ENCODE measurements at places on chromosomes 3 and 15.

- no peak for DNase-seq
These were observed 11.5 kb upstream of the EHD4 start for GRCh38 chr15:41983621-41984571.

DNA sequence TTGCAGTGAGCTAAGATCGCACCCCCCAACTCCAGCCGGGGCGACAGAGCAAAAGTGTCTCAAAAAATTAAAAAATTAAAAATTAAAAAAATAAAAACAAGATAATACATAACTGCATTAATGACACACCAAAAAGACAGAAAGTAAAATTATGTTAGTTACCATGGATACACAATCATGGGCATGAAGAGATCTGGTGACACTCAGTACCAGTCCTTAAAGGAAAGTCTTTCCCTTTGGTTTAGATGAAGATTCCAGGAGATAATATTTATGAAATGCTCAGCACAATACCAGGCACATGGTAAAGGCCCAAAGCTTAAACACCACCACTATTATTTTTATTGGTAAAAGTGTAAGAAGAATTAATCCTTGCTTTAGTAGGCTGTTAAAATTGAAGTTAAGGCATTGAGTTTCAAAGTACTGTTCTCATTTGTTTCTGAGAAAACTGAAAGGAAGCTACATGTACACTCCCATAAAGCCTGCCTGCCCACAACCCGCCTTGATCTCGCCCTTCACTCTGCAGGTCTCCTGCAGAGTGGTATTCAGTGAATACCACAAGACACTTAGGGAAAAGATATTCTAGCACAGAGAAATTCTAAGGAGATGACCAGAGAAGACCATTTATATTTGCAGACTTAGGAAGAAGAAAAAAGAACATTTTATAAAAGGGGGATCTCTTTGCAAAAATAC is 52.3 kb downstream of the SUCLG2 start:
- no peak for DNase-seq

DNA sequence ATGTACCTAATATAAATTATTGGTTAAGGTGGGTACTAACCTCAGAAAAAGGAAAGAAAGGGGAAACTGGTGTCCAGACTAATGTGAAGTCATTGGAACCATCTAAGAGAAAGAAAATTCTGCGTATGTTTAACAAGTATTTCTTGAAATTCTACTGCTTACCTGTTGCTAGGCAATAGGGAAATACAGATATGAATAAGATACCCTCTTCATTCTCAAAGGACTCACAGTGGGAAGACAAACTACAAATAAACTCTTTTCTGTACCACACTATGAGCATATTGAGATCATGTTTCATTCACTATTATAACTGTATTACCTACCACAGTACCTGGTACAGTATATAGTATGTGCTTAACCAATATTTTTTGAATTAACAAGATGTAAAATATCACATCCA is 140.5 kb upstream of the MLF1 start:
- no peak for DNase-seq

GRCh38 chr3:192577271-192577670 is 150.1 kb downstream of the FGF12 start:
- DNase-seq: no peak

- no peak for DNase-seq
These were observed 146.6 kb downstream of the TBL1XR1 start for GRCh38 chr3:177050501-177051237.

DNA sequence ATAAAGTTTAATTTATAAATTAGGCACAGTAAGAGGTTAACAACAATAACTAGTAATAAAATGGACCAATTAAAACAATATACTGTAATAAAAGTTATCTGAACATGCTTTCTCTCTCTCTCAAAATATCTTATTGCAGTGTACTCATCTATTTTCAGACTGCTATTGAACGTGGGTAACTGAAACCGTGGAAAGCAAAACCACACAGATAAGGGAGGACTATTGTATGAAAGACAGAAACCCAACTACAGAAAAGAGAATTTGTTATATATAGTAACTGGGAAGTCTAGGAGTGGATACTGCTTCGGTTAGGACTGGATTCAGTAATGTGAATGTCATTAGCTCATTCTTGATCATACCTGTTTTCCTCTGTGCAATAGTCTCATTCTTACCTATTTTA is 119.3 kb upstream of the DAZL start:
- no peak for DNase-seq

GRCh38 chr3:65508750-65509422 is 529.8 kb downstream of the MAGI1 start:
- DNase-seq: no peak

- DNase-seq: no peak
These were observed 105.8 kb upstream of the MYZAP start for GRCh38 chr15:57485869-57486268.

DNA sequence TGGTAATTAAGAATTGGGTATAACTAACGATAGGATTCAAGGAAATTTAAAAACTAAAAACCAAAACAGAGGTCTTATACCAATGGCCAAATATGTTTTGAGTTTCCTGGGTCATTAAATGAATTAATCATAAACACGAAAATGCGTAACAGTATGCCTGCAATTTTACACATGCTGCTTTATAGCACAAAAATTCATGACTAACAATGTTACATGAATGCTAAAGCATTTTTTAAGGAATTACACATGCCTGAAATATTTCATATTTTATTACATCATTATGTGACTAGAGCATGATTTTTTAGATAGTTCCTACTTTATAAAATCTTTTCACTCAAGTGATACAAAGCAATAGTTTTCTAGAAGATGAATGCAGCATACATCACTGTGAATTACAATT is 74.7 kb downstream of the ZNF148 start:
- no peak for DNase-seq

DNA sequence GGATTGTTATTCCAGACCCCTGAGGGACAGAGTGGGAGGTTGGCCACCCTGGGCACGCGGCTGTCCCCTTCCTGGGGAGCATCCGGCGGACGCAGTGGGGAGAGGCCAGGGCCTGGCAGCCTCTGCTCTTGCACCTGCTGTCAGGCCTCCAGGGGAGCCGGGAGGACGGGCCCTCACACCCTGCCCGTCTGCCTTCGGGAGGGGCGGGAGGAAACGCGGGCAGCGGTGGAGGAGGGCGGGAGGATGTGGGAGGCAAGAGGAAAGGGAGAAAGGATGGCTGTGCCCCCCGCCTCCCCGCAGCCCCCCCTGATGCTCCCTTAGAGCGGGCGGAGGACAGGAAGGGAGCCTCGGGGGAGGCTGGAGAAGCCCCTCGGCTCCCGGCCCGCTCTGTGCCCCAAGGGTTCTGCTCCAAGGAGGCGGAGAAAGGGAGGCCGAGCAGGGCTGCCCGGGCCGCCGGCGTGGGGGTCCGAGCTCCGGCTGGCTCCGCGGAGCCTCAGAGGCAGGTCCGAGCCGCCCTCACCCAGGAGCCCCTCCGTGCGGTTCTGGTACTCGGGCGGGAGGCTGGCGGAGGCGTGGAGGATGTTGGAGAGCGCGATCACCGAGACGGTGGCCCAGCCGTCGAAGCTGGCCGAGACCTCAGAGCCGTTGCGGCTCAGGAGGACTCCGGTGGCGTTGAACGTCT is 40.9 kb downstream of the MUC20 start:
- DNase-seq: no peak

DNA sequence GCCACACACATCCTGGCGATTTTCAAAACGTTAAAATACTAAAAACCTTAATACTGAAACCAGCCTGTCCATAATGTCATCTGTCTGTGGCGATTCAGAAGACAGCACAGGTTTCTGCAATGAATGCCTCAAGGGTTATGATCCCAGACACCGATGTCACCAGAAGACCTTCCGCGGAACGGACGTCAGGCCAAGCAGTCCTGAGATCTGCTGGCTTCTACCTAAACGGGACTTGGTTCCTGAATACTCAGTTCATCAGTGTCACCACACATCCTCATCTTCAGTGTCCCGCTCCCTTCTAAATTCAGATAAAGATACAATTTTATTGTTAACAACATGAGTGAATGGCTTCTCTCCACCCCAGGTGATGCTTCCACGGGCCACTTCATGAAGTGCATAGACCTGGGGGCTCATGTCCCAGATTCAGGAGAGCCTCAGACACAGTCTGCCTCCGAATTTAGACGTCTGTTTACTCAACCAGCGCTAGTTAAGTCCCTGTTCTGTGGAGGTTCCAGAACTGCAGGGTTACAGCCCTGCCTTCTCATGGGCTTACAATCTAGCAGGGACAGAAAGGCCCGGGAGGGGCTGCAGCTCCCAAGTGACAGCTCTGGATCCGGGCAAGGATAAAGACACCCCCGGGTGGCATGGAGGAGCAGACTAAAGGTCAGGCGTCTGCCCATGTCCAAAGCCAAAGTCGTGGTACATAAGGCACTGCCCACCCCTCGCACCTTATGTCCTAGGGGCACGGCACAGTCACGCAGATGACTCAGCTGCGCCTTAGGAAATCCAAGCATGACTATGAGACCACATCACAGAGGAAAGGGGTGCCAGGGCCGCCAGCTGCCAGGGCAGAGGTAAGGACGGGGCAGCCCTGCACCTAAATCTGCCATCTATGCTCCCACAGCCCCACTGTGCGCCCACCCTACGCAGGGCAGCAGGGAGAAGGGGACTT is 75.9 kb downstream of the VGLL4 start:
- DNase-seq: no peak

- DNase-seq: no peak
These were observed 388.0 kb downstream of the ZBTB20 start for GRCh38 chr3:114758831-114759699.

DNA sequence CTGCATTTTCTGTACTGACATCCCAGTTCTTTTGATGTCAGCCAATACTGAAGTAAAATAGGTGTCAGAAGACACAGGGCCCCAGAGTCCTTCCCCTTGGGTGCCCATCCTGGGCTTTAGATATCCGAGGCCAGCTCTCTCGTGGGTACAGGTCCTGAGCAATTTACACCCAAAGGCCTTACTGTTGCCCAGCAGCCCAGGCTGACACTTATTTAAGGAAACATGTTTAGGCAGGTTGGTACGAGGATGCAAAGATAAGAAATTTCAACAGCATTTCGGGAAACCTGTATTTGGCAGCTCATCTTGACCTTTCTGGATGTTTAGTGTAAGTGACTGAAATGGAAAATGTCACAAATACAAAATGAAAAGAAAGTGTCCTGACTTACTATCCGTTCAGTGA is 130.0 kb upstream of the IL12A start:
- no peak for DNase-seq

DNA sequence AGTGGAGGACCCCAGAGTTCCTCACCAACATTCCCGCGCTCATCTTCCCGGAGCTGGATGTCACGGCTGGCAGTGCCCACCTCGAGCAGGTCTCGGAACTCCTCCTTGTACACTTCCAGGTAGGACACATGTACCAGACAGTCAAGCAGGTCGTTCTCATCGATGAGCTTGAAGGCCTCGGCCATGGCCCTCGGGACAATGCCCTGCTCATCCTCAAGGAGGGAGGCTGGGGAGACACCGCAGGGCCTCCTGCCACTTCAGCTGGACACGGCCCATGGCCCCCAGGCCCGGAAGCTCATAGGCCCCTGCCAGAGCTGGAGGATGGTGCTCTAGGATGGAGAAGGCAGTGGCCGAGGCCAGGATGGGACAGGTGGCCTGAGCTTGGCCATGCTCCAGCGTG is 5.6 kb downstream of the KIF7 start:
- DNase-seq: no peak

DNA sequence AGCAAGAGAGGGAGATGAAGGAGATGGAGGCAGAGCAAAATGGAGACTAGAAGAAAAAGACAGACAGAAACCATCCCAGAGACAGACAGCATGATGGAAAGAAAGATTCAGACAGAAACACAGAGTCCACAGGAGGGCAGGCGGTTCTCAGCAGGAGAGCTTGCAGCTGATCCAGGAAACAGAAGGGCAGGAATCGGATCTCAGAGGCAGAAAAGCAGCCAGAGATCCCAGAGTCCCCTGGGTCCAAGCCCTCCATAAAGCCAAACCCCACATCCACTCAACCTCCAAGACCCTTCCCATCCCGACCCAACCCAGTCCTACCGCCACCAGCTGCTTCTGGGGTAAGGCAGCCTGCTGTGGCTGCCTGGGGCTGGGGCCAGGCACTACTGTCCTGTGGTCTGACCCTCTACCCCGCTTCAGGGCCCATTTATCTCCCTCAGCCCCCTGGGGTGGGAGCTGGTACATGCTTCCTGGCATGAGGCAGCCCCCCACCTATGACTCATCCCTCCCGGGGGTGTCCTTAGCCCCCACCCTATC is at the start of gene UCN2:
TSS of gene UCN2 (minus strand) at position 400 of the 537 bp plus-strand sequence. CDS start 657 bp downstream, outside the sequence.
- no peak for DNase-seq

DNA sequence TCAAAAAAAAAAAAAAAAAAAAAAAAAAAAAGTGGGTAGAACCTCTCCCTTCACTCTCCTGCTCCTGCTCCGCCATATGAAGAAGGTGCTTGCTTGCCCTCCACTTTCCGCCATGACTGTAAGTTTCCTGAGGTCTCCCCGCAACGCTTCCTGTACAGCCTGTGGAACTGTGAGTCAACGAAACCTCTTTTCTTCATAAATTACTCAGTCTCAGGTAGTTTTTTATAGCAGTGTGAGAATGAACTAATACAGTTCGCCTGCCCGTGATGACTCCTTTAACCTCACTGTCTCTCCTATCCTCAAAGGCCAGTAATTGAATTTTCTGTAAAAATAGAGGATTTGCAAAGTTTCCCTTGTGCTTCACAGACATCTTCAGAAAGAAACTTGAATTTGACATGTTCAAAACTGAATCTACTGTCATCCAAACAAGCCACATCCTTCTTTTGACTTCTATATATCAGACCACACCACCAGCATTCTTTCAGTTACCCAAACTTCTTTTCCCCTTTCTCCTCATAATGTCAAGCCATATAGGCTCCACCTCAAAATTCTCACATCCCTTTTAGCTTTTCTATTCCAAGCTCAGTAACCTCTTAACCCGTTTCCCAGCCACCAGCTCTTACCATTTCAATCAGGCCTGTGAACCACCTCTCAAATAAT is 44.3 kb downstream of the P2RY1 start:
- DNase-seq: no peak

- DNase-seq: no peak
These were observed 395.2 kb upstream of the TPM1 start for GRCh38 chr15:62647202-62647842.

DNA sequence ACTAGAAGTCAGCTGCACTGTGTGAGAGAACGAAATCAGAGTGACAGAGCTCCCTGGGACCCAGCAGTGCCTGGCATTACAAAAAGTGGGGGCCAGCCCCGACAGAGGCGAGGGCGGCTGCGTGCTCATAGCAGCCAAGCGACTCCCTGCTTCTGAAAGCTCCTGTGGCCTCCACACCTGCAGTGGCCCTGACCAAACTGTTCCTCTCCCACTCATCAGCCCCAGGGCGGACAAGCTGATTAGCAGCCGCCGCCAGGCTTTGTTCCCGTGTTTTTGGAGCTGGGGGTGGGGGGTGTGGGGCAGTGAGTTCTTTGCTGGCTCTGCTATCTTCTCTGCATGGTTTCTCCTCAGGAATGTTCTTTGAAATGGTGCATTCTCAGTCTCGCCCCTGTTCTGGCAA is 58.1 kb downstream of the DGKG start:
- DNase-seq: no peak
